Activated naive CD4-positive, alpha-beta T cell treated with anti-CD3 and anti-CD28 coated beads, Interleukin-2, amount 50 U/mL, for 72 hours (primary cell): ENCODE measurements at places on chromosomes 13 and 19. TPM values are rescaled to one million over a fixed set of nuclear protein-coding genes. Genes with fewer than 3 reads are reported as not detected.
A peak's percentile ranks its signal among the peaks of the same experiment; 100 is the strongest.

GRCh38 chr19:52428937-52429336 lies at the start of gene ZNF534:
Gene ZNF534, plus strand, starts transcription at chr19:52429148. Its CDS starts 2,327 bp downstream, at chr19:52431475.
- DNase-seq, result no peak

DNA sequence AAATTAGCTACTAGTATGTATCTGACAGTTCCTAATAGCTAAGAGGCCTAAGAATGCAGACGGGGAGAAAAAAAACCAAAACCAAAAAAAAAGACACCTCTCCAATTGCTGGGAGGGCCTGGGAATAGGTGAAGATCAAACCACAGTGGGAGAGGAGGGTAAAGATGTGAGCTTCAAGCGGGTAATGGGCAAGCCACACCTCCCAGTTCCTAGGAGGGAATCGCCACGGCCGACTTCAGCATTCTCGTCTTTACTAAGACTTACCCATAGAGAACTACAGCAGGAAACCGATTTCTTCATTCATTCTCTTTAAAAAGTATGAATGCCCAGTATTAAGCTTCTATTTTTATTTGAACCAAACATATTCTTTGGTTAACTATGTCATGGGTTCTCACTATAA lies 5.6 kb upstream of the EEF1AKMT1 start:
- DNase-seq, result no peak

Gene GRK1
- not detected for total RNA-seq

- DNase-seq, result no peak
These were observed 4.0 kb downstream of the NOVA2 start for GRCh38 chr19:45969676-45970075.

DNA sequence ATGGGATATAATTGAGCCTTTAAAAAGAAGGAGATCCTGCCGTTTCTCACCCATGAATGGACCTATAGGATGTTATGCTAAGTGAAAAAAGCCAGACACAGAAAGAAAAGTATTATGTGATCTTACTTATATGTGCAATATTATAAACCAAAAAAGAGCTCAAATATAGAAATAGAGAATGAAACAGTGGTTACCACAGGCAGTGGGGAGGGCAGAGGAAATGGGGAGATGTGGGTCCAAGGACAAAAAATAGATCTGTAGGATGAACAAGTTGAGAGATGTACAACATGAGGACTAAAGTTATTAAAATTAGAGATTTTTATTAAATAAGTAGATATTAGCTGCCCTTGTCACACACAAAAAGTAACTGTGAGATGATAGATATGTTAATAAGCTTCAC lies 29.1 kb downstream of the TDRD3 start:
- DNase-seq, result no peak

Gene CYP2S1
- total RNA-seq, result 0.91 TPM

DNA sequence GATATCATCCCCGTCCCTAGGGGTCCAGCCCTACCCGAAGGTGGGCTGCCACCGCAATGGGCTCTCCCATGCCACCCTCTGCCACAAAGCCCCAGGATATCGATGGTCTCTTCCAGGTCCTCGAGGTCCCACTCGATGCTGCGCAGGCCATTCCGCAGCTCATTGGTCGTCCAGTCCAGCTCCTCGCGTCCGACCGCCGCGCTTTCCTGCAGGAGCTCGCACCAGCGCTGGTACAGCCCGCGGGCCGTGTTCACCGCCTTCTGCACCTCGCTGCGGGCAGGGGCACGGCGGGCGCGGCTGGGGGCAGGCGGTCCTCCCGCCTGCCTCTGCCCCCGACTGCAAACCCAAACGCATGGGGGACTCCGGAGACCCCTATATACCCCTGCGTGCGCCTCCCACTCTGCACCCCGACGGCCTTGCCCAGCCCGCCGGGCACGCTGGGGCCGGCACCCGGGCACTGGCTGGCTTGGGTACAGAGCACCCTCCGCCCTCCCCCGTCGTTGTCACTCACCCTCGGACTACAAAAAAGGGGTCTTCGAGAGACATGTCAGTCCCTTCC lies 468 bp downstream of the STX10 start:
- peak; percentile 47 for DNase-seq

Gene CACNG6
- total RNA-seq, result not detected

Gene FUT6
- total RNA-seq, result not detected

Gene GTF2F1
- 44.6 TPM for total RNA-seq

Gene CYP4F12
- not detected for total RNA-seq

Gene APOC4
- not detected for total RNA-seq
